B cell (primary cell): ENCODE measurements at places on chromosomes 3 and 15.

DNA sequence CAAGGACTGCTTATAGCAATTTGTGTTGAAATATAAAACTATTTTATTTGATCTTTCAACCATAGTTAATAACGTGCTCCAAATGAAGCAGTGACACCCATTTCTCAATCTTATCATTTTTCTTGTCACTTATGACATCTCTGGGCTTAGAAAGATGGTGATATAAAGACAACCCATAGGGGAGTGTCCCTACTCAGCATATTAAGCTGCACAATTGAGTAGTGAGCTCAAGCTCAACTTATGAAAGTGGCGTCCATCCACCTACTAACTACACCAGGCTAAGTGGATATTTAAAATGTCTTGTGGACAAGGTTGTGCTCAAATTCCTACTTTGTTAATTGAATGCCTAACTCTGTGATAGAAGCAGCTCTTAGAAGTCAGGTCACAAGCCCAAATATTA lies 46.7 kb downstream of the SLC9C1 start:
- no peak for DNase-seq

DNA sequence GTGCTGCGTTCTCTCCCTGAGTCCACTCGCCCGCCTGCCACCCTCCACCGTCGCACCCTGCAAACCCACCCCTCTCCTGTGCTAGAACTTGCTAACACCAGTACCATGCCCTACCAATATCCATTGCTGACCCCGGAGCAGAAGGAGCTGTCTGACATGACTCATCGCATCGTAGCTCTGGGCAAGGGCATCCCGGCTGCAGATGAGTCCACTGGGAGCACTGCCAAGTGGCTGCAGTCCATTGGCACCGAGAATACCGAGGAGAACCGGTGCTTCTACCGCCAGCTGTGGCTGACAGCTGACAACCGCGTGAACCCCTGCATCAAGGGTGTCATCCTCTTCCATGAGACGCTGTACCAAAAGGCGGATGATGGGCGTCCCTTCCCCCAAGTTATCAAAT lies 4.9 kb upstream of the ALAS1 start:
- no peak for DNase-seq

GRCh38 chr3:94184781-94185180 lies 121.9 kb downstream of the NSUN3 start:
- DNase-seq, result no peak

- DNase-seq, result peak; percentile 50
These were observed 10.6 kb upstream of the STT3B start for GRCh38 chr3:31522152-31522551.

DNA sequence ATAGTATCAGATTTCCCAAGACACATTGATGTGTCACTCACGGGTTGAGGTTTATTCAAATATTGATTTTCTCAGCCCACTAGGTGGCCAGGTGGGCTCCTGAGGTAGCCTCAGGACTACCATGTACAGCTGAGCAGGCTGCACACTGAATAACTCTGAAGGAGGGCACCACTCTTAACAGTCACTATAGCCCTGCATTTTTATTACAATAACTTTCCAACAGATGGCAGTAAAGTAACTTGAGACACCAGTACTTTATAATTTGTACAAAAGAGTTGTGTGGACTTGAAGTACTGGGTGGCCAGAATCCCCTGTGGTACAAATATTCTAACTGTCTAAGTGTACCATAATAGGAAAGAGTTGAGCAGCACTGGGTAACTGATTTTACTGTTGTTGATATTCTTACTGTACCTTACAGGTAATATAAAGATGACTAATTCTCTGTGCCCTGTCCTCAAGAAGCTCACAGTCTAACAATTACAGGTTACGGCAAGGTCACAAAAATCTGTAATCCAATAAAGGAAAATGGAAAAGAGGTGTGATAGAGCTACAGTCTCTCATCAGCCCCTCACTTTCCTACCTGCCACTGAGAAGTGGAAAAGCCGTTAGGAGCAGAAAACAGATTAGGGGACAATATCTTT lies 76.0 kb downstream of the ETFA start:
- DNase-seq, result peak; percentile 45

GRCh38 chr3:179451265-179452175 lies at the start of gene GNB4:
Gene GNB4 (minus strand): TSS chr3:179451470. CDS start chr3:179426200, 25,270 bp downstream.
- DNase-seq, result peak; percentile 91

GRCh38 chr3:167032267-167032876 lies 347.7 kb downstream of the ZBBX start:
- DNase-seq, result no peak

DNA sequence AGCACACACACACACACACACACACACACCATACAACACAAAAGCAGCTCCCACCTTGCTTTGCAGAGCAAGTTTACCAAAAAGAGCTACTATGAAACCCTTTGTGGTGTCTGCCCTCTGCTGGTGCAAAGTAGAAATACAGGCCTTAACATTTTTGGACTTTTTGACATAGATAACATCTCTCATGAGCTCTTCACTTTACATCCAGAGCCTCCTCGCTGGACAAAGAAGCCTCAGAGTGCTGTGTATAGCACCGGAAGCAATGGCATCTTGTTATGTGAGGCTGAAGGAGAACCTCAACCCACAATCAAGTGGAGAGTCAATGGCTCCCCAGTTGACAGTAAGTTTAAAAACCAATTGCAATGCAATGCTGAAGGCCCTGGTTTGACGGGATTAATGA lies 157.9 kb downstream of the CHL1 start:
- DNase-seq, result peak; percentile 80

GRCh38 chr3:148379763-148380382 lies 317.8 kb upstream of the AGTR1 start:
- DNase-seq, result no peak

- DNase-seq, result no peak
These were observed 37.2 kb downstream of the ECT2 start for GRCh38 chr3:172787746-172788145.

DNA sequence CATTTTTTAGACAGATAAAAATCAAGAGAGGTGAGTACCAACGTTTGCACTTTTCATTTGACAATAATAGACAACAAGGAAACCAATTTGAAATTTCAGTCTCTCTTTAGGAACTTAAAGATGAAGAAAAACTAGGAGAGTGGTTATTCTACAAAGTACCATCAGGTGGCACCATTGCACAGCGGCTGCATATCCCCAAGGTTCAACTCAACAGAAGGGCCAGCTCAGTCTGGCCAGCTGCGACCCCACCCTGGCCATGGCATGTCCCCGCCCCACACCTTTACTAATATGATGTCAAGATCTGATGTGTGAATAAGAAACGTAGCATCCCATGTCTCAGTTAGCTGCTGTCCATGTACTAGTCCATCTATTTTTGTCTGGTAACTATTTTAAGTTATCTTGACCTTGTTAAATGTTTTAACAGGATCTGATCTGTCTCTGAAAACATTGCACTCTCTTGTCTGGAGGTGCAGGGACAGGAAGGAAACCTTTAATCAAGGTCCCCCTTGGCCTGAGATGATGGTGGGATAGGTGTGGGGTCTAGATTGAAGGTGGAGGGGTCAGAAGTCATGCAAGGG lies 35.5 kb upstream of the CGNL1 start:
- DNase-seq, result peak; percentile 70

DNA sequence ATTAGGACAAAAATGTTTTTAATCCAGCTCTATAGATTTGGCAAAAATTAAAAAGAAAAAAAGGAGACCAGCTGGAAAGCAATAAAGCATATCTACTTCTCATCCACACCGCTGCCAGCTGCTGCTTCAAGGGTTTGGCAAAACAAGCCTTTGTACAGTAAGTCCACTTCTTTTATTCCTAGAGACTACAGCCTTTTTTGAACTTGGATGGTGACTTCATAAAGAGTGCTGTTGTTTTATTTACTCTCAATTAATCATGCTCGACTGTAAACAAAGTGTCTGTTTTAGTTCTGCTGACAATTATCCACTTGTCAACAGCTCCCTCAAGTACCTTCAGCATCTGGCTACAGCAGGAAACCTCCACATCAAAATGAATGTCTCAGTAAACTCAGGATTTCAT lies 12.3 kb upstream of the FOXB1 start:
- no peak for DNase-seq

DNA sequence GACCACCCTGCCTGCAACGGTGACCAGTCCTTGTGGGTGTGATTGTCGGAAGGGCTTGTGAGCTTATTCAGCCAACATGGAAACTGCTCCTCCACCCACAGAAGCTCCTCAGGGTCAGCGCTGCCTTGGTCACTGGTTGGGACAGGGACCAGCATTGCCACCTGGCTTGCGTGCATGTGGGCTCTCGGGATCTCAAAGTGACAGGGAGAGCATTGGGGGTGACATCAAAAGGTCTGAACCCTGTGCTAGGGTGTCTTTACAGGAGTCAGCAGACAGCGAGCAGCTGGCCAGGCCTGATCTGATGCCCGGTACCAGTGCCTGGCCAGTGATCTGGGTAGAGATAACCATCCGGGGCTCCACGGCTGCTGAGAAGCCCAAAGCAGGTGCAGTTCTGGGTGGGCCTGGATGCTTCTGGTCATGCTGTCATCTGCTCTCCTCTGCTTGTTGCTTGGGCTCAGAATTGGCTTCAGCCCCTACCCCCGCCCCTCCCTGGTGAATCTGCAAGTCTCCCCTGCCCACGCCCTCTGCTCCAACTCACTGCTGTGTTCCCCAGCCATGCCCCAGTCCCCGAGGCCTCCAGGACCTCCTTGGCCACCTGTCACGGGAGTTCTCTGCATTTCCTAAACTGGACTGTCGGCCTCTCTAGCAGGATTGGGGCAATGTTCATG lies 134.8 kb downstream of the NSMCE3 start:
- no peak for DNase-seq

- no peak for DNase-seq
These were observed 324.1 kb downstream of the ZIC1 start for GRCh38 chr3:147733217-147733616.

DNA sequence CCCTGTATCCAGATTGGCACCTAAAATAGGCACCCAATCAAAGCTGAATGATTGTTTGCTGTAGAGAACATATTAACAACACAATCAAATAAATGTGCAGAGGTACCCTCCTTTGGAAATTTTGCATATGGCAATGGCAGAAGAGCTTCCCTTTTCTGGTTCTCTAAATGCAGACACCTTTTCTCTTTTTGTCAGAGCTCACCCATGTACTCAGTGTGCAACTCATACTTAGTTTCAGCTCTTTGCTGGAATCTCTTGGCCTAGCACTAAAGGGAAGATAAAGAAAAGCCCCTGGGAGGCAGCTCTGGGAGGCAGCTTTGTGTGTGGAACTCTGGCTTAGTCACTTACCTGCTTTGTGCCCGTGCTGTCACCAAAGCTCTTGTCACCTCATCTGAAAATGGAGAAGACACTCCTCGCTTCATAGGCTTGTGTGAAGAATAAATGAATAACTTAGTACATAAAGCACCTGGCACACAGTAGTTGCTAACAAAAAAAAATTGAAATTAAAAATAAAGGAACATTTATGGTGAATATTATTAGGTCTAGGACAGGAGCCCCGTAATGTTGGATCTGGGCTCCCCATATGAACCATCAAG lies 28.8 kb downstream of the ST6GAL1 start:
- peak; percentile 61 for DNase-seq

DNA sequence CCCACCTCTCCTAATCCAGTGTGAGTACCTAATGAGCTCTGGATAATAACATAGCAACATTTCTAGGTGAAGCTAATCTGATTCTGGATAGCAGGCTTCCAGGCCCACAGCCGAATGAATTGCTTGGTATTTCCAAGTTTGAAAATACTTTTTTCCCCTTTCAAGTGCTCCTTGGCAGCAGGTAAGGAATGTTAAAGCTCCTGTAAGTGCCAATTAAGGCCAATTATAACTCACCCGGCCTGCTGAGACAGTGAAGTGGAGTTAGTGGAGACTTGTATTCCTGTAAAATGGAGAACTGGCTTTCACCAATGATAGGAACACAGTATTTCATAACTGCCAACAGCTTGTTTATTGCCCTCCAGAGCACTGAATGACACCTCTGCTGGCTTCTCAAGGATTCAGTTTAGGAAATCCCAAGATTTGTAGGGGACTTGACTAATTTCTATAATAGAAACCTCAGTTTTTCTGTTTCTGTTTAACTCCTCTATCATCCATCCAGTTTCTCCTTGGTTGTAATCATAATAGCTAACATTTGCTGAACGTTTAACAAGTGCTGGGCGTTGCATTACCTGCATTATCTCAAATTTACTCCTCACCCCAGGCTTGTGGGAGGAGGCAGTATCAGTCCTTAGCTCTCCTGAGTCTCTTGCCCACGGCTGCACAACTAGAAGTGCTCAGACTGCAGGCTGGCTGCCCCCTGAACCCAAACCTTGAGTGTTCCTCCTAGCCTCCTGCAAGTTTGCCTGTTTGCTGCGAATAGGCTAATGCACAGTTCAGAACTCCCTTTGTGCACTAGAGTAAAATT lies 52.7 kb upstream of the SCAANT1 start:
- no peak for DNase-seq

DNA sequence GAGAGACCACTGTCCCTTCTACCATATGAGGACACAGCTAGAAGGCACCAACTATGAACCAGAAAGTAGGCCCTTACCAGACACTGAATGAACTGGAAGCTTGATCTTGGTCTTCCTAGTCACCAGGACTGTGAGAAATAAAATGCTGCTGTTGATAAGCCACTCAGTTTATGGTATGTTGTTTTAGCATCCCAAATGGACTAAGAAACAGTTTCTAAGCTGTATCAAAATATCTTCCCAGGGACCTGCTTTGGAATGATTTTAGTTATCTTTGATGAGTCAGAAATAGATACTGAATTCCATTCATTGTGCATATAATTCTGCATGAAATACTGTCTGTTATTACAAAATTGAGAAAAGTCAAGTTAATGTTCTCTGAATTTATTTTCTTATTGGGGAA lies 18.6 kb downstream of the WDR76 start:
- DNase-seq, result no peak

- no peak for DNase-seq
These were observed 59.2 kb downstream of the GPR176 start for GRCh38 chr15:39860871-39861270.

DNA sequence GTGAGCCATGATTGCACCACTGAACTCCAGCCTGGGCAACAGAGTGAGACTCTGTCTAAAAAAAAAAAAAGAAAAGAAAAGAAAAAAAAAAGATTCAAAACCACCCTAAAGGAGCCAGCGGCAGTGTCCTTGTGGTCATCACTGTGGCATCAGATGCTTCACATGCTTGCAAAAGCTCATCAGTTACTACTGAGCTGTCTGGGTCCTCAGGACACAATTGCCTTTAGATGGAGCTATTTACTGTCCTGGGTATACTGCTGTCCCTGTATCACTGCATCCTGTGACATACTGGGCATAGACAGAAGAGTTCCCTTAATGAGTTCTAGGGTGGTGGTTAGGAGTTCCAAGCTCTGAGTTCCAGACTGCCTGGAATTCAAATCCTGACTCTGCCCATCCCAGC lies 85.8 kb downstream of the LINGO1 start:
- DNase-seq, result no peak

GRCh38 chr3:13501521-13501920 lies 21.4 kb downstream of the HDAC11 start:
- DNase-seq, result no peak

- no peak for DNase-seq
These were observed 15.3 kb upstream of the PLCL2 start for GRCh38 chr3:16869261-16870005.

GRCh38 chr3:66039590-66039887 lies 821 bp upstream of the MAGI1 start:
- DNase-seq, result no peak

GRCh38 chr3:45607790-45608189 lies 13.2 kb downstream of the LIMD1 start:
- no peak for DNase-seq

GRCh38 chr3:69370156-69370883 lies 15.6 kb downstream of the FRMD4B start:
- peak; percentile 36 for DNase-seq

- DNase-seq, result peak; percentile 12
These were observed 1.1 kb upstream of the ECT2 start for GRCh38 chr3:172749230-172749965.
